ENCODE measurements at places on chromosomes 6 and 20.
A peak's percentile ranks its signal among the peaks of the same experiment; 100 is the strongest.

GRCh38 chr6:90095145-90095544 is 200.9 kb downstream of the GJA10 start:
- DNase-seq = no peak

DNA sequence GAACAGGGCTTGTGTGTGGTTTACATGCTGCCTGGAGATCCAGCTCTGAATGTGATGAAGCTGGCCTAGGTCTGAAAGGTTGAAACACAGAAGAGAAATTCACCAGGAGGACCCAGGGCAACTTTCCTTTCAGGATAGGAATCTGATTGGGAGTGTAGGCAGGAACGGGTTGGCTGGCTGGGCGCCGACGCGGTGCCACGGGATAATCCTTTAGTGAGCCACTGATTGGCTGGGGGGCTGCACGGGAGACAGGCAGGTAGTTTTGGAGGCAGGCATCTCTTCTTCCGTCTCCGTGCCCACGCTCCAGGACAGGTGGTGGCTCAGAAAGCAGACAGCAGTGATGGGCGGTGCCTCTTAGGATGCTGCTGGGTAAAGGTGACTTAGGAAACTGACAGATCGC is 294.6 kb downstream of the CDH4 start:
- DNase-seq = no peak

DNA sequence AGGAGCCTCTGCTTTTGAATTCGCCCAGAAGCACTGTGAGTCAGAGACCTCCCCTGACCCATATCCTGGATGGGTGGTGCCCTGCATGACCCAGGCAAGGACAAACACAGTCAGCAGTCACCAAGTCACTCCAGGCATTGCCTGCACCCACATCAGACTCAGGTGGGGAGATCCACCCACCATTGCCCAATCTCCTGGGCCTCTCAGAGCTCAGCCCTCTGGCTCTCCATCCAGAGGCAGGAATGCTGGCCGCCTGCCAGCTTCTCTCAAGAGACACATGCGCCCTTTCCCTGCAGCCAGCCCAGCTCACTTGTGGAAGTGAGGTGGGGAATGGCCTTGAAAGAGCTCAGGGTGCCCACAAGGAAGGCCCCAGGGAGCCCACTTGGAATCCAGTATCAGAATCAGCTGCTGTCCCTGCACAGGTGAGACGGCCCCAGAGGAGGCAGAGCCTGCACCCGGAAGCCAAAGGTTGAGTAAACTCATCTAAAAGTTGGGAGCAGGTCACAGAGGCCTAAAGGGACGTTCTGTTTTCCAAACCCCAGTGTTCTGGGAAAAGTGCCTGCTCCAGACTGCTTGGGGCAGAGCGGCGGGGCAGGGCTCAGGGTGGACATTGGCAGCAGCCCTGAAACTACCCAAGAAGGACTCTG is 129.8 kb downstream of the PREX1 start:
- peak; percentile 37 for DNase-seq

- no peak for DNase-seq
Measured at GRCh38 chr6:141290941-141291721, 841.6 kb upstream of the GJE1 start.

GRCh38 chr6:39083231-39083634 is 31.8 kb downstream of the SAYSD1 start:
- DNase-seq = peak; percentile 86

DNA sequence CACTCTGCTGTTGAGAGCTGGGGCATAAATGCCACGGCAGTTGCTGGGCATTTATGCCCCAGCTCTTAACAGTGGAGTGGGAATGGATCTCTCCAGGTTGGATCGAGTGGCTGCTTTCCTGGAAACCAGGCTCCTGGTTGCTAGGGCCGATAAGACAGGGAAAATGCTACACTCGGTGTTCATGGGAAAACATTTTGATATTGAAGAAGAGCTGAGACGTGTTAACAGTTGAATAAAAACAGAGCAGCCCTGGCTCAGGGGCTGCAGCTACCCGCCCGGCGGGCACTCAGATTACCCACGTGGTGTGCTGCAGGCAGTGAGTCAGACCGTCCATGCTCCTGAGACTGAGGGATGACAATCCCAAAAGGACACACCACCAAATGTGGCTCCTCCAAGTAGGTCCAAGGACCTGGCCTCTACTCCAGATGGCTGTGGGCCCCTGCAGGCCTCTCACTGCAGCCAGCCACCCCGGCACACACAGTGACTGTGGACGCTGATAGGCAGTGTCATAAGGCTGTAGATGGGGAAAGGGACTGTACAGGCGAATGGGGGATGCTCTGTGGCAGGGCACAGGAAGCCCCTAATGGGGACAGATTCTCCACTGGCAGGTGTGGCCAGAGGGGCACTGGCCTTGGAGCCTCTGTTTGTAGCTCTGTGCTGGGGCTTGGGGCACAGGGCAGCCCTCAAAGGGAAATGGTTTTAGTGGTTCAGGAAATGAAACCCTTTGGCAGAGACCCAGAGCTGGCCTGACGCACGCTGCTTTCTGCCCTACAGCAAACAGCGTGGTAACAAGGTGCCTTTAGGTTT is 237.8 kb downstream of the LY86 start:
- DNase-seq = peak; percentile 55

DNA sequence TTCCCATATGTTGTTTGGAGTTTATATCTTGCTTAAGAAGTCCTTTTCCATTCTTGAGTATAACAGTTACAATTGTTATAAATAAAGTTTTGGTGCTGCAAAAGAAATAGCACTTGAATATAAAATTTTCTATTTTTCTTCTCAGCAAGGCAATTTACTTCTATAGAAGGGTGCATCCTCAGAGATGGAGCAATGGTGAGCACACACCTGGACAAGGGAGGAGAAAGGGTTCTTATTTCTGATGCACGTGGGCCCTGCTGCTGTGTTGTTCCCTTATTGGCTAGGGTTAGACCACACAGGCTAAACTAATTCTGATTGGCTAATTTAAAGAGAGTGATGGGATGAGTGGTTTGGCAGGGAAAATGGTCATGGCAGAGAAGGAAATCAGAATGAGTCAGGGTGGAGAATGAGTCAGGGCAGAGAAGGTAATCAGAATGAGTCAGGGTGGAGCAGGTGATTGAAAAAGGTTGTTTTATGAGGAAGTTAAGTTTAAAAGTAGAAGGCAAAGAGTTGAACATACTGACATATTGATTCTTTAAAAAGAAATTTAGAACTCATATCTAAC is 38.0 kb downstream of the CST8 start:
- no peak for DNase-seq

DNA sequence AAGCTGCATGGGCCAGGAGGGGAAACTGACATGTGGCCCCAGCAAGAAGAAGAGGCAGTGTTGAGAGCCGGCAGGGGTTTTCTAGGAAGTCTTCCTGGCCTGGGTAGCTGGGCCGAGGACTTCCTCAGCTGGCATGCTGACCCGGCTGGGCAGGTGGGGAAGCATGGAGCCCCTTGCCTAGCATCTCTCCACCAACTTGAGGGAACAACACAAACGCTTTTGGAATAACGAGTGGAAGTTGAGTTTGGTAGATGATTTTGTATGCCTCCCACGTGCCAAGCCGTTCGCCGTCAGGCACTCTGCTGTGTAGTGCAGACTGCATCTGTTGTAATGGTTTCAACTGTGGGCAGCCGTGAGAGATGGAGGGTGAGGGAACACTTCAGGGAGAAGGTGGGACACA is 7.3 kb downstream of the TMEM181 start:
- DNase-seq = no peak

GRCh38 chr20:48025051-48025515 is 239.8 kb upstream of the SULF2 start:
- no peak for DNase-seq

DNA sequence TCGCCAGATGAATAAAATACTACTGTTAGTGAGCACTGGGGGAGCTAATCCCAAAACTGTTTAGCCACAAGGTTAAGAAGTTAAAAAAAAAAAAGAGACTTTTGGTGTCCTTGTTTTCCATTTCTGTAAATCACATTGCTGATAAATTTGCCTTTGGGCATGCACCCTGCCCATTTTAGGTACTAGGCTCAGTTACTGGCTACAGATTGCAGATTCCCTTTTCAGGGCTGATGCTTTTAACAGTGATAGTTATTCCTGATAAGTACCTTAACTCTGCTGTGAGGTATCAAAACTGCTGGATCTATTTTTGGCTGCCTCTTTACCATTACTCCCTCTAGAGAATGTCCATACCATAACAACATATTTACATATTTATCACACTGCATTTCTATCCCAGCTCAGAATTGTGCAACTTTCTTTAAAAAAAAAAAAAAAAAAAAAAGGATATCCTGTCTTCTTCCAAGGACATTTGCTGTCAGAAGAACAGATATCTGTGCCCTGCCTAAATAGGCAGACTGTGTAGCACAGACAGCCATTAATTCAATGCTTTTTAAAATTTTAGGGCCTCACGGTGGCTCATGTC is 94.5 kb downstream of the SSR1 start:
- DNase-seq = no peak

GRCh38 chr20:63223121-63223825 is 7.3 kb upstream of the YTHDF1 start:
- no peak for DNase-seq

DNA sequence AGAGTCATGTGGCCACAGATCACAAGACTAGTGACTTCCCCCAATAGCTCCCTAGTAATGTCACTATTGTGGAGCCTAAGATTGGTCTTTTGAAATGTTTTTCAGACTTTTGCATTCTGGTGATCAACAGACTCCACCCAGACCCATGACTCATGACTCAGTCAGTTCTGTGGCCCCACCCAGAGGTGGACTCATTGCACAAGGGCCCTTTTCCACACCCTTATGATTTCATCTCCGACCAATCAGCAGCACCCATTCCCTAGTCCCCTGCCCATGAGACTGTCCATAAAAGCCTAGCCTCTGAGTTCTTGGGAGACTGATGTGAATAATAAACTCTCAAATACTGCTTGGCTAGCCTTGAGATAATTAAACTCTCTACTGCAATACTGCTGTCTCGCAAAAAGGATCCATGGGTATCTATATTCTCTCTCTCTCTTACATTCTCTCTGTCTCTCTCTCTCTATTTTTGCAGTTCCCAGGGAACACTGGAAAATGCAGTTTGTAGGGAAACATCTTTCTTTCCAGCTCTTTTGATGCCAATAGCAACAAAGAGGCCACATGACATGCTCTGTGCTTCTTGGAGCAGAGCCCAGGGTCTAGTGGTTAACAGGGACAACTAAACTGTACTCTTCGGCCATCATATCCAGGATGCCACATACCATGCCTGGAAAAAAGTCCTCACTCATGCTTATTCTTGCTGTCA is 71.3 kb upstream of the IYD start:
- DNase-seq = no peak

GRCh38 chr20:11274141-11274594 is 600.4 kb upstream of the JAG1 start:
- peak; percentile 8 for DNase-seq

DNA sequence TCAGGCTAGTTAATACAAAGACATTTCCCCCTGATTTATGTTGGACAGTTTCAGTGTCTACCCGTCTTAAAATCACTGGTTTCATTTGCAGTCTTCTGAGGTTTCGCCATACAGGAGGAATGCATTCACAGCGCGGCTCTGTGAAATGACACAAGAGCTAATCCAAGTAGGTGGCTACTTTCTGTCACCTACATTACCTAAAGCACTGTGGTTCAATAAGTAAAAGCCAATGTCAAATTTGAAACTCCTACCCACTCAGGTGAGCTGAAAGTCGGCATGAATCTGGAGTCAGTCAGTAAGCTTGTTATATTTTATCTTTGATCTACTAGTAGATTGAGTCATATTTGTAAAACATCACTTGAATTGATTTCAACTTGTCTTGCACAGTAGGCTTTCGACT is 370.8 kb downstream of the LAMA2 start:
- no peak for DNase-seq

GRCh38 chr6:30154709-30155519 is 6.1 kb downstream of the TRIM10 start:
- peak; percentile 14 for DNase-seq

DNA sequence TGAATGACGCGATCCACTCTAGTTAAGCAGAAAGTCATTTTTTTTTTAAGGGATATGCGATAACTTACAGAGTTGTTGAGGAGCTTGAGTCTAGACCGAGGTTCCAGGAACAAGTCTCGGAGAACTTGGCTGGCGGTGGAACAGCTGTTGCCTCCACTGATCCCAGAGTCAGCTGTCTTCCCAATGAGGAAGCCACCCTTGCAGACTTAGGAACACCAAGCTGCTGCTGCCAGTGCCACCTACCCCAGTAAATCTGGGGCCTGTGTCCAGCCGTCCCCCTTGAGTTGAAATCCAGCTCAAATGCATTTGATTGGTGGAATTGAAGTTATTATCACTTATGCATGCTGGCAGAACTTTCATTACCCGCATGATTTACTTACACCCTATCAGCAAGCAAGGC is 6.7 kb downstream of the PFDN4 start:
- DNase-seq = no peak

DNA sequence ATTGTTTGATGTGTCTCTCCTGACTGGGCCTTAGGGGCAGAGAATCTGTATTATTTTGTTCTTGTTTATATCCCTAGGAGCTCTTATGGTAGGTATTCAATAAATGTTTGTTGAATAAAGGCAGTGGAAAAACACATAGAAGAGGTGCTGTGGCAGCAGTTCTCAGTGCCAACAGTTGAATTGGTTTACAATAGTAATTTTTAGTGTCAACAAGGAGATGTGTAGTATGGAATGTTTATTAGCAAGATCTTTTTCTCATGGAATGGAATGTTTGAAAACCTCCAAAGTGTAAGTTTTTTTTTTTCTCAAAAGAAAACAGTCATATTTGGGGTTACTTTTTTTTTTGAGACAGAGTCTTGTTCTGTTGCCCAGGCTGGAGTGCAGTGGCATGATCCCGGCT is 28.0 kb downstream of the ASXL1 start:
- DNase-seq = no peak

GRCh38 chr6:156425359-156426020 is 351.7 kb upstream of the ARID1B start:
- no peak for DNase-seq

DNA sequence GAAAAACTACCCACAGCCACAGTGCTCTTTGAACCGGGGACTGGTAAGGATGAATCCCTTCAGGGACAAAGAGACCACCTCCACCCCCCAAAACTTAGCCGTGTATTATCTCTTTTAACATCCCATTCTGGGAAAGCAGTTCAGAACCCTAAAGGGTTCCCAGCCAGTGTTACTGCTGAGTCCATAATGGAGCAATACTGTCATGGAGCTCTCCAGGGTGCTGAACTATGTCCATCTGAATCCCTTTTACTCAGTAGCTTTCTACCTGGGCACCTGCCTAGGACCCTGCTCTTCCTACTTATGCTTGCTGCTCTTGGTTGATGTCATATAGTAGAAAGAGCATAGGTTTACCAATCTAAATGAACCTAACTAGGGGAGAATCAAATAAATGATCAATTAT is 22.3 kb upstream of the SAYSD1 start:
- DNase-seq = no peak

DNA sequence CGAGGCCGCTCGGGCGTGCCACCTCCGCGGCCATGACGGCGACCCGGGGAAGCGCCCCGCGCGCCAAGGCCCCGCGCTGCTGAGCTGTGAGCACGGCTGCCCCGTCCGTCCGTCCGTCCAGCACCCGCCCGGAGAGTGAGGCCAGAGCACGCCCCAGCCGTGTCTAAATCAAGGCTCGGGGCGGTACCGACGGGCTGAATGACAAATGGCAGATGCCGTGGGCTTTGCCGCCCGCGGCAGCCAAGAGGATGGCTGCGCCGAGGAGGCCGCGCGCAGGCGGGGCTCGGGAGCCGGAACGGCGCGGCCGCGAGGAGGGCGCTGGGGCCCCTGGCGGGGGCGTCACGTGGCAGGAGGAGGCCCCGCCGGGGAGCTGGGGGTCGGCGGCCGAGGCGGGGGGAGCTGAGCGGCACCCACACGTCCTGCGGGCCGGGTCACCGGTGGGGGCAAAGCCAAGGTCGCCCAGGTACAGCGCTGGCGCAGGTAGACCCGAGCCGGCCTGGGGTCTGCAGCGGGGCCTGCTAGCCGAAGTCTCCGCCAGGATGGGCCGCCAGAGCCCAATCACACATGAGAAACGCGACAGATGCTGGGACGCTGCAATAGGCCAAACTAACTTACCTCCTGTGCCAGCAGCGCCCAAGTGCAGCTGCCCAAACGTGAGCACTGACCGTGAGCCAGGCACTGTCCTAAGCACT is at the start of gene PLAGL1:
PLAGL1 (minus strand) TSS at position 140 of the 692 bp plus-strand sequence. CDS start 60,123 bp downstream, outside the sequence.
- no peak for DNase-seq
